ENCODE measurements at places on chromosomes 12 and 14.

DNA sequence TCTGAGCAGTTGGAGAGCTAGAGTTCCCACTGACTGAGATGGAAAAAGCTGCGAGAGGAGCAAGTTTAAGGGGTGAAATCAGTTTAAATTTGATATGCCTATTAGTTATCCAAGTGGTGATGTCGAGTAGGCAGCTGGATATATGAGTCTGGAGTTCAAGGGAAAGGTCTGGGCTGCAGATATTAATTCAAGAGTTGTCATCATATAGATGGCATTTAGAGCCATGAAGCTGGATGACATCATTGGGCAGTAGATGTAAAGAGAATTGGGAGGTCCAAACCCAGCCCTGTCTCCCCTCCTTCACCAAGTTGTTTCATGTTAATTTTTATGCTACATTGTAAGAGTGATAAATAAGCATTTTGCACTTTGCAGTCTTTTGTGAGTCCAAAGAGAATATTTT lies 898.1 kb downstream of the GALC start:
- DNase-seq = no peak

DNA sequence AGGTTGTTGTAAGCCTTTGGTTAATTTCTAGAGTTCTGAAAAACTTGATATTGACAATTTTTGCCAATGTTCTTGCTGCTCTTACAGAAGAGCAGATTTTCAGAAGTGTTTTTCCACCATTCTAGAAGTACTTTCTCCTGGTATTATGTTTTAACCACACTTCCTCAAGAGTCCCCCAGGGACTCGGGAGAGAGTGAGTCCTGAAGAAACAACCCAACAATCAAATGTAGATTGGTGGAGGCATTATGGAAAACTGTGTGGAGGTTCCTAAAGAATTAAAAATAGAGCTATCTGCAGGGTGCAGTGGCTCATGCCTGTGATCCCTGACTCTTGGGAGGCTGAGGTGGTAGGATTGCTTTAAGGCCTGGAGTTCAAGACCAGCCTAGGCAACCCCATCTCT lies 26.7 kb downstream of the OR10P1 start:
- DNase-seq = no peak

GRCh38 chr12:23895792-23896218 lies 53.7 kb downstream of the SOX5 start:
- no peak for DNase-seq

- no peak for DNase-seq
These were observed 39.9 kb downstream of the ATL1 start for GRCh38 chr14:50599700-50600444.

DNA sequence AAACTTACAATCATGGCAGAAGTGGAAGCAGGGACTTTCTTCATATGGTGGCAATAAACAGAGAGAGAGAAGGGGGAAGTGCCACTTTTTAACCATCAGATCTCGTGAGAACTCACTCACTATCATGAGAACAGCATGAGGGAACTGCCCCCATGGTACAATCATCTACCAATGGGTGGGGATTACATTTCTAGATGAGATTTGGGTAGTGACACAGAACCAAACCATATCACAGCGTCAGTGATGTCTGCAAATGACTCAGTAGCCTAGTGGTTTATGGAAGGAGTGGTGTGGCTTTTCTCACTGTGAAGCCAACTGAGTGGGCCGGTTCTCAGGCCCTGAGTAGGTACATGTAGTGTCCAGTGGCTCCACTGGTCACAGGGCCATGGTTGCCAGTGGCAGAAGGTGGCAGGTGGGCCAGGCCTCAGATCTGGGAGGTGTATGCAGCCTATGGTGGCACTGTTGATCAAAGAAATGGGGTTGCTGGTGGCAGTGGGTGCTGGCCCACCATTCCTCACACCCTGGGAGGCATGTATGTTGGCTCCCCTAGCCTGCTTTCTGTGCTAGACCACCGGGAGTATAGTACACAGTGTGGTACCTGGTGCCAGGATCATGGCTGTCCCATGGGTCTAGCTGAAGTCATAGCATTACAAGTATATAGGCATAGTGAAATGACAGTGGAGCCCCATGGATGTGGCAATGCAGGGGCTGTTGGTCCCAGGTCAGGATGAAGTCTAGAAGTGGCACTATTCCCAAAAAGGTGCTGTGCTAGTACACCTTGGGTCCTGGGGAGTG lies 191.9 kb downstream of the NUBPL start:
- no peak for DNase-seq
